ENCODE measurements at places on chromosomes 6 and 20.

- DNase-seq = no peak
These were observed 334.3 kb downstream of the CDKAL1 start for GRCh38 chr6:20868397-20869096.

DNA sequence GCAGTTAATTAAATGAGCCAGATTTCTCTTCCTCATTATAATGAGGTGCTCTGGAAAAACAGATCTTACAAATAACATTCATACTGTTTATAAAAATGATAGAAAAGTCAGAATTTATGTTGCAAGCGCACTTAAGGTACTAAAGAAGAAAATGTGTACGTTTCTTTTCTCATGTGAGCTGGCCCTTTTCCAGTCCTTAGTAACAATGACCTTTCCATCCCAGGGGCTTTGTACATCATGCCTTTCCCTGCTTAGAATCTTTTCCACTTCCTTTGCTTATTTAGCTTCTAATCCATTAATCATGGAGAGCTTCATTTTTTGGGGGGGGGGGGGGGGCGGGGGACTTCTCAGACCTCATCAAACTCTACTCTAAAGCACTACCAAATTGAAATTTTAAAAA lies 4.8 kb downstream of the FBXO5 start:
- DNase-seq = no peak

- DNase-seq = no peak
These were observed 134.0 kb downstream of the GJA10 start for GRCh38 chr6:90028066-90028778.

DNA sequence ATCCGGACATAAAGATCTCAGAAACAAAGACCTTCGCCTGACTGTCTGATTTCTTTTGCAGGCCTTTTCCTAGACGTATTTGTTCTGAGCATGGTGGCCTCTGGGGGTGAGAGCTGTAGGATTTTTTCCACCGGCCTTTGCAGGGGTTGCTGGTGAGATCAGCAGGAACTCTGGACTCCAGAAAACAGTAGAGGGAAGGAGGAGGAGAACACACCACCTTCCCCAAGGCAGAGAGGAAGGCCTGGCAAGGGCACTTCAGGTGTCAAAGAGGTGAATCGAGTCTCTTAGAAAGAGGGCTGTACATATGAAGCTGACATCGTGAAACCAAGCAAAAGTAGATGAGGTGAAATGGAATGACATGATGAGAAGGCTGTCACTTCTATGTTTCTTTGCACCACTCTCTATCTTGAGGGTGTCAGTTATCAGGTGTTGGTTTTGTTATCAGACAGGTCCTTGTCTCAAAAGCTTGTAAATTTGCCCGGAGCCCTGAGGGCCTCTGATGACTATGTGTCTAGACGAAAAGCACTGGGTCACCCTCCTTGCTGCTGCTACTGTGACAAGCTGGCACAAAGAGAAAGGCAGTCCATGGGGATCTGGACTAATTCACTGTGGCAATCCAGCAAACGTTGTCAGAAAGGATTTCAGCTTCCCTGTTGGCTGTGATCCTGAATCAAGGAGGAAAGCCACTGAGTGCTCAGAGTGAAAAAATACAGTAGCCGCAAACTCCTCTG lies 91.3 kb upstream of the MAP3K7 start:
- DNase-seq = no peak

DNA sequence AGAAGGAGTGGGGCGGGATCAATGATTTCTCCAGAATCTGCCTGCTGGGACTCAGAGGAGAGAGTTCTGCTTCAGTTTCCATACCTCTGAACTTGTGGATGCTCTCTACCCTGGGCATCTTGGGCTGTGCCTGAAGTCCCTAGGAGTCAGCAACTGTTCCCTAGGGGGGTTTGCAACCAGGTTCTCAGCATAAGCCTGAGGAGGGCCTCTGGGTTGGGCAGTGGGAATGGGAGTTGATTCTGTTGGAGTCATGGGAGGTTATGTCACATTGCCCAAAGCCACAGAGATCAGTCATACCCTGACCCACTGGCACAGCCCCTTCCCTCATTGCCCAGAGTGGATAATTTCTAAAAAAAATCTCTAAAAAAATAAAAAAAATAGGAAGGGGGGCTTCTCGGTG lies 47.4 kb downstream of the MOCS1 start:
- no peak for DNase-seq

DNA sequence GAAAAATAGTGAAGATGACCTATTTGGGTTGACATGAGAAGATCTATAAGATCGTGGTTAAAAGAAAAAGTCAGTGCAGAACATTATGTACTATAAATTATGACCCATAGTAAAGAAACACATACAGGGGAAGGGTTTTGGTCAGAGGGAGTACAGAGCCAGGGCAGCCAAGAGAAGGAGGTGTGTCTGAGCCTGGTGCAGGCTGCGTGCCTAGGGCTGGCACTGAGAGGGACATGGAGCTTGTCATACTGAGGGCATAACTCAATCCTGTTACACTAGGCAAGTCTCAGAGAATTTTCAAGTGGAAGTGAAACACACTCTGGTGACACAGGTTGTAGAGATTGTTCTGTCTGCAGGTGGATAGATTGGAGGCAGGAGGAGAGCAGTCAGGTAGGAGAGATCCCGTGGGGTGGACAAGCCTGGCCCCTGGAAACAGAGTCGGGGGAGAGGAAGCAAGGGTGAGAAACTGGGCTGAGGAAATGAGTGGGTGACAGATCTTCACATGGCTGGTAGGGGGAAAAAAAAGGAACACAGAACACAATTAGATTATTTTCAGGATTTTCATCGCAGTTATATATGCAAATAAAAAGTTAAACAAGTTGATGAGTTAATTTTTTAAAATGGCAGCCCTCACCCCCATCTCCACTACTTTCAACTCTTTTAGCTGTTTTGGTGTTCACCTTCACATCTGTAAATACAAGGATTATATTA lies 18.5 kb upstream of the RNF39 start:
- no peak for DNase-seq

GRCh38 chr20:51972056-51972455 lies 169.7 kb upstream of the SALL4 start:
- DNase-seq = no peak

DNA sequence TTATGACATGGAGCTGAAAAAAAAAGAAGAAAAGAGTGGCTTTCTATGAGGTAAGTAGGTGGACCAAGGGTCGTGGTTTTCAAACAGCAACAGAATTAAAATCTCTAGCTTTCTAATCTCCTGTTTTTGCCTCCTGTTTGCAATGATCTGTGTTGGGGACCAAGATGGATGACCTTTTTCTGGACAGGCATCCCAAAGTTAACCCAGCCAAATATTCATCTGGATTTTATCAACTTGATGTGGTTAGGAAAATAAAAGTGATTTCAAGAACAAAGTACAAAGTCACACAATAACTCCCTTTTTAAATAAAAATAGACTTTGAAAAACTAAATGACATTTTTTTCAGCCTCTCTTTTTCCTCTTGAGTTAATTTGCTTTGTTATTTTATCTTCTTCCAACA lies 282.1 kb upstream of the PRDM1 start:
- no peak for DNase-seq

GRCh38 chr6:53598265-53598907 lies 53.5 kb upstream of the GCLC start:
- no peak for DNase-seq

DNA sequence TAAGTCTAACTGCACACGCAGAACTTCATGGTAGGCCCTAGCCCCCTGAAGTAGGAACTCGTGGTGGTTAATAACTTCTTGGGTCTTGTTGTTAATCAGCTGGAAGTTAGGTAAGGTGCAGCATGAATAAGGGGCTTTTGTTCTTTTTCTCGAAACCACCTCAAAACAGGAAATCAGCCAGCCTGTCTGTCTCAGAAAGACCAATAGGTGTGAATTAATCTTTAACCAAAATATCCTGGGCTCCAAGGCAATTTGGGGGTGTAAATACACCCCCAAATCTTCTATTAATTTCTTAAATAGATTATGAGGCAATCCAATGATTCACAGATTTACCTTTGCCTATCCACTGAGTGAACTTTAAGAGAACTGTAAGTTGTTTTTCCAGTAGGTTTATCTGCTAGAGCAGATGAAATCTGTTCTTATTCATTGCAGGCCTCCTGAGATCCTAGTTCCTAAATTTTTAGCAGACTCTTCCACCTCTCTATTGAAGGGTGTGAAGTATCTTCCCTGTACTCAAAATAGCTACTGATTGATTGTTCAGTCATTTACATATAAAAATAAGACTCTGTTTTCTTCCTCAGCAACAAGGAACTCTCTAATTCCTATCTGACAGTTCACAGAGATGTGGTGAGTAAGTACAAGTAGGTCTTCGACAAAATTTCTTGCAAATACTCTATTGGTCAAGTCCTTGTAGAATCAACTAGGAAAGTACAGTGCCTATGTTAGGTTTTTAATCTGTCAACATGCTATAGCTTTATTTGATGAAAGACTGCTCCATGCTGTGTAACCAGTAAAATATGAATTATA lies 427.1 kb upstream of the NOX3 start:
- DNase-seq = peak; percentile 37

DNA sequence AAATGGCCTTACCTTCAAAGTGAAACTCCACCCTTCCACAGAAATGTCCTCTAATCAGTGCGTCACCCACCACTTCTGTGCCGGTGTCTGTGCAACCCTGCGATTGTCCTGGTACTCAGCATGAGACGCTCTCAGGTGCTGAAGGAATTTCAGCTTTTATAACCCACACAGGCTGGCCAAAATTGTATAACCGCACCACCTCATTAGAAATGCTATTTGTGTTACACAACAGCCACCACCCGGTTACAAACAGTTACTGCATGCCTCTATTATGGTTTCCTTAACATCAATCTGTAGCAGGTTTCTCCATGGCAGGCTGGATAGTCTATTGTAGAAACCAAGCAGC lies 51.5 kb downstream of the SLC23A2 start:
- peak; percentile 49 for DNase-seq

DNA sequence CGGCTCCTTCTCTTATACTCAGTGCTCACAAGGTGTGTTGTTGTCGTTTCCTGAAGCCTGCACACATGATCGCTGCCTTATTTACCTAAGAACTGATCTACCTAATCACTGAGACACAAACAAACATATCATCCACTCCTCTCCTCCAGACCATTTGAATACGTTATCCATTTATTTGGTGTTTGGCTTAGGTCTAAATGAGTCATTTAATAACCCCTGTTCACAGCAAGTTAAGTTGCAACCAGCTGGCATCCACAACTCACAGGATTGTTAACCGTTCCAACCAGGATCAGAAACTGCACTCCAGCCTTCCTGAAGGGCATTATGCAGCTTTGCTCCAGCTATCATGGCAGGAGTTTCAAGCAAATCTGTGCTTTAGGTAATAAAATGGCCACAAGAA lies 511.1 kb upstream of the MAP3K7 start:
- DNase-seq = no peak

All from EH (cell line).